Cardiac septum (tissue), 1 donor: ENCODE measurements at places on chromosomes 6 and 20. TPM values are rescaled to one million over a fixed set of nuclear protein-coding genes. Genes with fewer than 3 reads are reported as not detected.

DNA sequence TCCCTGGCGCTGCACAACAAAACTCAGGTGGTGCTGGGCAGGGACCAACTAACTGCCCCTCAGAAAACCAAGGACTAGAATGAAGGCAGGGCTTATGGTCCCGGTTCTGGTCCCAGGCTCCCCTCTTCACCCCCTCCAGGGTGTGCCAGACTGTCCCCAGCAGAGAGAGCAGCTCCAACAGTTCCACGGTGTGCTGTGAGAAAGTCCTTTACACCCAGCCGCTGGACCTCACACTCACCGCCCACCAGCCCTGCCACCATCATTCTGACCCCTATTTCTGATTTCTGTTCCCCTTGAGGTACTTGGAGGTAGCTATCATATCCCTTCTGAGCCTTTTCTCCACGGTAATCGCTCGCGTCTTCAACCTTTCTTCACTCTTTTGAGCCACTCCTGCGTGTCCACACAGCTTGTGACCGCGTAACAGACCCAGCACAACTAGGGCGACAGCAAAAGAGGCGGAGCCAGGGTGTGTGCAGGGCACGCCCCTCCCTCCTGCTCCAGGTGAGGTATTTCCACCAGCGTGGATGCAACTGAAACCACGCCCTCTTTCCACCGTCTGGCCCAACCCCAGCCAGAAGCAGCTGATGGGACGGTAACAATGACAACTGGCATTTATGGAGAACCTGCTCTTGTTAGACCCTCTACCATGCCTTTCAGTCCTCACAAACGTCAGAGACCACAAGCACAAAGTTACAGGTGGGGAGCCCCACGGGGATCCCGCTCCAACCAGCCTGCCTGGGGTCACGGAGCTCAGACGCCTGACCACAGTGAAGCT, 2.3 kb downstream of the PXDC1 start:
- DNase-seq, result peak; percentile 62

- no peak for DNase-seq
These were observed 20.8 kb downstream of the PANK2 start for GRCh38 chr20:3909952-3910366.

DNA sequence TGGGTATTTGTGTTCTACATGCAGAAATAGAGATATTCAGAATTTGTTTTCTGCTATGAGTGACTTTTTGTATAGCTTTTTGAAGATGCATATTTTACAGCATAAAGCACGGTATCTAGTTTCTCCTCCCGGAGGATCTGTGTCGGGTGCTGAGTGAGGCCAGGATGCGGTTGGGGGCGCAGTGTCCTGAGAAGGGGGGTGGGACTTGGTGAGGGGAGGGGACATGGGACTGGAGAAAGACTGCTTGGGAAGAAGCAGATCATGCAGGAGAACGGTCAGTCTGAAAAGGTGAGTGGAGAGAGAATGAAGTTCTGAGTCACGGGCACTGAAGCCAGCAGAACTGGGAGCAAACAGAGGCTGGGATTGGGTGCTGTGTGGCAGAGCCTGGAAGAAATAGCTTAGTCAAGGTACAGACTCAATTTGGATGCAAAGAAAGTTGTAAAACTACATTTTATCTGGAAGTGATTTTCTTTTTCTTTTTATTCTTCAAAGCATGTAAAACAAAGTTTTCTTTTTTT, 44.0 kb downstream of the STX11 start:
- DNase-seq, result no peak

GRCh38 chr6:32045811-32046449, 7.7 kb downstream of the CYP21A2 start:
- no peak for DNase-seq

DNA sequence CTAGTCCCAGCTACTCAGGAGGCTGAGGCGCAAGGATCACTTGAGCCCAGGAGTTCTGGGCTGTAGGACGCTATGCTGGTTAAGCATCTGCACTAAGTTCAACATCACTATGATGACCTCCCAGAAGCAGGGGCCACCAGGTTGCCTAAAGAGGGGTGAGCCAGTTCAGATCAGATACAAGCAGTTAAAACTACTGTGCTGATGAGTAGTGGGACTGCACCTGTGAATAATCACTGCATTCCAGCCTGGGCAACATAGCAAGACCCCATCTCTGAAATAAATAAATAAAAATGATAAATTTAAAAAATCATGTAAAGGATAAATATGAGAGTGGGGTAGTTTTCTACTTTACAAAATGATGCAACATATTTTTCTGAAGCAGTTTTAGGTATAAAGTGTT, 106.5 kb downstream of the TMEM170B start:
- no peak for DNase-seq

DNA sequence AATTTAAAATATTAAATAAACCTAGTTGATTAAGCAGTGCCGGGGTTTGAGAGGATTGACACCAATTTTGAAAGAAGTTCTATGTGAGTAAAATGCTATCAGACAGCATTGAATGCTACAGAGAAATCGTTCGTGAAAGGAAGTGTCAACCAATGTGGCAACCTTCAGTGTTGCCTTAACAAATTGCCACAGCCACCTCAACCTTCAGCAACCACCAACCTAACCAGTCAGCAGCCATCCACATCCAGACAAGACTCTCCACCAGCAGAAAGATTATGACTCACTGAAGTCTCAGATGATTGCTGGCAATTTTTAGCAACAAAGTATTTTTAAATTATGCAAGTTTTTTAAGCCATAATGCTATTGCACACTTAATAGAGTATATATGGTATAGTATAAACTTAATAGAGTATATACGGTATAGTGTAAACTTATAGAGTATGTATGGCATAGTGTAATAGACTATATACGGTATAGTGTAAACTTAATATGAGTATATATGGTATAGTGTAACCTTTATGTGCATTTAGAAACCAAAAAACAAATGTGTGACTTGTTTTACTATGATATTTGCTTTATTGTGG, 65.3 kb upstream of the ID4 start:
- no peak for DNase-seq

DNA sequence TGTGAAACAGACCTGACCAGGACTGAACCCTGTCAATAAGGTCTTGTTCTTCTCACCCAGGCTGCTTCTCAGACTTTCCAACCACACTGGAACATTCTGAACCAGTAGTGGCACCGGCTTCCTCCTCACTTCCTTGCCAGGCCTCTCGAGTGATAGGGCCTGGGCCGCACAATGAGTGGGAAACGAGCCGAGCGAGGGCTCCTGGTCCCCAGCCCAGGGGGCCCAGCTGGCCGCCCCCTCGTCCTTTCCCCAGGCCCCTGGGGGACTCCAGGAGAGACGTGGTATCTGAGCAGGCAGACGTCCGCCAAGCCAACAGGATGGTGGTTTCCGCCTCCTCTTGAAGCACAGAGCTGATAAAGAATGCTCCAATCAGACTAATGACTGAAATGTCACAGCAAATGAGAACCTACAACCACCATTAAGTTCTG, 117.9 kb downstream of the GMDS start:
- DNase-seq, result peak; percentile 79

- DNase-seq, result no peak
These were observed 60.1 kb downstream of the SESN1 start for GRCh38 chr6:109034526-109034925.

GRCh38 chr20:46351357-46352058, 43.2 kb upstream of the CDH22 start:
- no peak for DNase-seq

GRCh38 chr6:114839019-114839418, 496.2 kb upstream of the HS3ST5 start:
- no peak for DNase-seq

- DNase-seq, result no peak
These were observed 62.3 kb upstream of the SNX9 start for GRCh38 chr6:157760589-157761330.

DNA sequence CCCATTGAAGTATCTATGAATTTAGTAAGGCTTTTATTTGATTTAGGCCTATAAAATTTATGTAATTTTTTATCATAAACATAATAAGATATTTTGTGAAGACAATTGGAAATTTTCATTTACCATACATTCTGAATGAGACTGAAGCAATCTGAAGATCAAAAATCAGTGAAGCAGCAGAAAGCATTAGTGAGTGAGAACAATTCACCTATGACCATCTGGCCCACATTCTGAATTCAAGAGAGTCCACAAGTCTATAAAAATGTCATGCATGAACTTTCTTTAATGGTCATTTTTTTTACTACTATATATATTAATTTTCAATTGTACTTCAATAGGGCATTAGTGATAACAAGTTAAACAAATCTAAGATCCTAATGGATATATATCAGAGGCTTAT, 1026.6 kb upstream of the MAP3K7 start:
- DNase-seq, result no peak

GRCh38 chr20:46752728-46753127, 43.3 kb downstream of the SLC2A10 start:
- DNase-seq, result no peak

GRCh38 chr6:111220383-111221031, 133.2 kb downstream of the SLC16A10 start:
- no peak for DNase-seq

DNA sequence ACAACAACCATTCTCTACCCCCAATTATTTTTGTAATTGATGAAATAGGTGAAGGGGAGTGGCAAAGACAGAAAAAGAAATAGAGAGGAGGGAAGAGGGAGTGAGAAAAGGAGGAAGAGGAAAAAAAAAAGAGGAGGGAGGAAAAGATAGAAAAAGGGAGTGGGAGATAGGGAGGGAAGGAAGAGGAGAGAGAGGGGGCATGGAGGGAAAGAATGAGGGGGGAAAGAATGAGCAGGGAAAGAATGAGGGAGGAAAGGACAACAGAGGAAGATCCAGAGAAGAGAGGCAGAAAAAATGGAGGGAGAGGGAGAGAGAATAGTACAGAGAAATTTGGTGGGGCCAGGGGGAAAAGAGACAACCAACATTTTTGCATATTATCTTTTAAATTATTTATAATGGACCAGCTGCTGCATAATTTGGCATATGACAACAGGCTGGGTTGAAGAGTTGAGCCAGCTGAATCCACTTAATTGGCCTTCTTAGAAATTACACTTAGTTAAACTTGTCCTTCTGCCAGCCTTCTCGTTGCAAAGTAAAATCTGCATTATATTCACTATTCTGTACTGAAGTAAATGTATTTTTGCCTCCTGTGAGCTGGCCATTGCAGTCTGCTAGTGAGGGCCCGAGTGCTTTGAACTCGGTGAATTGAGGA, 101.0 kb downstream of the ARHGAP18 start:
- no peak for DNase-seq

DNA sequence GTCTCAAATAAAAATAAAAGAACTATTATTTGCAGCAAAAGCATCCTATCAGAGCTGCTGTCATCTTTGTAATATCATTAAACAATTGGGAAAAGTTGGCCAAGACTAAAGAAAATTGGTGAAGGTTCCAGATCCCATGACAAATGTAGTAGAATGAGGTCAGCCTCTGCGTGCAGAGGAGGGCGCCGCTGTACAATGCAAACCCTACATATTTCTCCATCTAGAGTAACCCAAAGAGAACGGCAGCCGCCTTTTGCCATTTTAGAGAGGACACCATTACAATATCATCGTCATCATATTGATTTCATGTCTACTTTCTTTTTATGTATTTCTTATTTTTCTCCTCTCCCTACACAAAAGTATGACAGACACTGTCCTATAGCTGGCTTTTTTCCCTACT, 59.5 kb downstream of the ZMYND8 start:
- no peak for DNase-seq

- no peak for DNase-seq
These were observed 6.8 kb upstream of the USP49 start for GRCh38 chr6:41901882-41902519.

GRCh38 chr20:18596270-18596669, 8.4 kb downstream of the DTD1 start:
- DNase-seq, result no peak

DNA sequence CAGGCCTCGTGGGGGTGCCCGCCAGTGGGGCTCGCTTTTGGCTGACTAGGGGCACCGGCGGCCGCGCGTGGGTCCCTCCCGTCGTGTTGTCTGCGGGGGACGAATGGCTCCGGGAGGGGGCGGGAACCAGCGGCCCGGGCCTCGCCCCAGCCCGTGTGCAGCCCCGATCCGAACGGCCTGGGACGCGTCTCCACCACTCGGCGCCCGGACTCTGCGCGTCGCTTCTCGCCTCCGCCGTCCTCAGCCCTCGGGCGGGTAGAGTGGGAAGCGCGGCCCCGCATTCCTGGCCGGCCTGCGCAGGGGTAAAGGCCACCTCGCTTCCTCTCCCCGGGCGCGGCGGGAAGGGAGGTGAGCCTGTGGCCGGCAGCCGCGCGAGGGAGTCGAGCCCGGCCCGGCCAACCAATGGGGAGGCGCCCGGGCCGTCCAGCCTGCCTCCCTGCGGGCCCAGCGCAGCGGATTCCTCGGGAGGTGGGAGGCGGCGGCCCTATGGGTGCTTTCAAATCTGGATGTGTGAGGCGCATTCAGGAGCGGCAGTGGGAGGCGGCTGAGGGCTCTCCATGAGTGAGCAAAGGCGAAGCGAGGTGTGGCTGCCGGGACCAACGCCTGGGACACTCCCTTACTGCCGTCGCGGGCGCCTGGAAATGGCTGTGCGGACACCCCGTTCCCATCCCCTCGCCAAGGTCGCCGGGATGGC, 1.1 kb upstream of the ZBTB46 start:
- no peak for DNase-seq

- DNase-seq, result no peak
These were observed 60.6 kb upstream of the FAM184A start for GRCh38 chr6:119138906-119139541.

DNA sequence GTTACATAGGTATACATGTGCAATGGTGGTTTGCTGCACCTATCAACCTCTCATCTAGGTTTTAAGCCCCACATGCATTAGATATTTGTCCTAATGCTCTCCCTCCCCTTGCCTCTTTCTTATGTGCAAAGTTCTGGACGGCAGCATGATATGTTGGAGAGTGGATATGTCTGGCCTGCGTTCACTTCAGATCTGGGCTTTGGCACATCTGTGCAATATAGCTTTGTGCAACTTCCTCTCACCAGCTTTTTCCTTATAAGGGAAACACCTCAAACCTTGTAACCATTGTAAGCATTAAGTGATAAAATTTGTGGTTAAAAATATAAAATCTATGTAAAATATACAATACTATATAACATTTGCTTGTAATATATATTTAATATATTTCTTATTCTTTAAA, 288.0 kb downstream of the PHACTR1 start:
- DNase-seq, result no peak

- no peak for DNase-seq
These were observed 20.6 kb upstream of the FBXO9 start for GRCh38 chr6:53044572-53044971.

GRCh38 chr6:129617986-129618385, 92.0 kb downstream of the ARHGAP18 start:
- no peak for DNase-seq

Gene NECAB3
- total RNA-seq, result 77.0 TPM

Gene DEFB124
- not detected for total RNA-seq

Gene PLTP
- 37.1 TPM for total RNA-seq

Gene SAMD10
- total RNA-seq, result 4.0 TPM

Gene KCNB1
- total RNA-seq, result 0.38 TPM

Gene CST7
- 1.6 TPM for total RNA-seq

Gene CENPQ
- 3.4 TPM for total RNA-seq

Gene OR12D3
- not detected for total RNA-seq

Gene EEF1E1
- total RNA-seq, result 15.9 TPM

Gene HAO1
- total RNA-seq, result not detected

Gene BPIFA1
- total RNA-seq, result not detected

Gene PLCB4
- 20.5 TPM for total RNA-seq

Gene MARCKS
- 19.3 TPM for total RNA-seq

Gene HLA-DPA1
- 35.8 TPM for total RNA-seq
